Stimulated activated CD8-positive, alpha-beta memory T cell treated with anti-CD3 and anti-CD28 coated beads, Interleukin-7, amount 100 ng/mL, for 4 hours (primary cell): ENCODE measurements at places on chromosomes 16 and 17.

DNA sequence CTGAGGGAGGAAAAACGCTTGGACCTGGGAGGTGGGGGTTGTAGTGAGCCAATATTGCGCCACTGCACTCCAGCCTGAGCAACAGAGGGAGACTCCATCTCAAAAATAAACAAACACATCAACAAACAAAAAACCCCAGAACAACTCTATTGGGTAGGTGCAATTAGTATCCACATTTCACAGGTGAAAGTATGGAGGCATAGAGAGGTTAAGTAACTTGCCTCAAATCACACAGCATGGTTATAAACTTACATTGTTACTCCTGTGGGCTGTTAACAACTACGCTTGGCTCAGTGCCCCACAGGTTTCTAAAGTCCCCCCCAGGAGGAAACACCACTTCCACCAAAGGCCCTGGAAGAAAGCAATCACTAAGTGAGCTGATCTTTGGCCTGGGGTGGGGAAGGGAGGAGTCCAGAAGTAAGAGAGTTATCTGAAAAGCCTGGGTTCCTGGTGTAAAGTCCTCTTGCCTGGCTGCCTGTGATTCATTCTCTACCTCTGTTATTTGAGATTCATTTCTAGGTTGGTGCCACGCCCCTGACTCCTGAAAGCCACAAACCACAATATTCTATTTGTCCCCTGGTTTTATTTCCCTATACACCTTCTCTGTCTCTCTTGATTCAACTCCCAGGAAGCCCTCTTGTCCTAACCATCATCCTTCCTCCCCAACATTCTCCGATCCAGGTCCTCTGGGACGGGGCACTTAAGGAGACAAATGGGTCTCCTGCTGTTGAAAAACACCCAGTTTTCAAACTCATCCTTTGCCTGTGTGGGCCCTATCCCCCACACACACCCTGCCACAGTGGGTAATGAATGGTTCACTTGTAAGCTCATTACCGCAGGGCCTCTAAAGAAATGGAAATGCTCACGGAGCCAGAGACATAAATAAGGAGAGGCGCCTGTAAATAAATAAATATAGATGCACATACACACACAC is 195.4 kb downstream of the XYLT1 start:
- DNase-seq, result no peak

- DNase-seq, result no peak
Measured at GRCh38 chr17:43134774-43135453, 9.8 kb upstream of the BRCA1 start.

GRCh38 chr16:14151256-14152030 is 80.3 kb downstream of the MRTFB start:
- no peak for DNase-seq

DNA sequence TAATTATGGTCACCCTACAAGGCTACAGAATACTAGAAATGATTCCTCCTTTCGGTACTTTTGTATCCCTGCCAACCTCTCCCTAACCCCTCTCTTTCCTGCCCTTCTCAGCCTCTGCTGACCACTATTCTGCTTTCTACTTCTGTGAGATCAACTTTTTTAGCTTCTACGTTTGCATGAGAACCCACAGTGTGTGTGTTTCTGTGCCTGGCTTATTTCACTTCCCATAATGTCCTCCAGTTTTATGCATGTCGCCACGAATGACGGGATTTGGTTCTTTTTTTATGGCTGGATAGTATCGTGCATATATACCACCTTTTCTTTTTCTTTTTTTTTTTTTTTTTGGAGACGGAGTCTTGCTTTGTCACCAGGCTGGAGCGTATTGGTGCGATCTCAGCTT is 92.1 kb downstream of the RAP1GAP2 start:
- no peak for DNase-seq

DNA sequence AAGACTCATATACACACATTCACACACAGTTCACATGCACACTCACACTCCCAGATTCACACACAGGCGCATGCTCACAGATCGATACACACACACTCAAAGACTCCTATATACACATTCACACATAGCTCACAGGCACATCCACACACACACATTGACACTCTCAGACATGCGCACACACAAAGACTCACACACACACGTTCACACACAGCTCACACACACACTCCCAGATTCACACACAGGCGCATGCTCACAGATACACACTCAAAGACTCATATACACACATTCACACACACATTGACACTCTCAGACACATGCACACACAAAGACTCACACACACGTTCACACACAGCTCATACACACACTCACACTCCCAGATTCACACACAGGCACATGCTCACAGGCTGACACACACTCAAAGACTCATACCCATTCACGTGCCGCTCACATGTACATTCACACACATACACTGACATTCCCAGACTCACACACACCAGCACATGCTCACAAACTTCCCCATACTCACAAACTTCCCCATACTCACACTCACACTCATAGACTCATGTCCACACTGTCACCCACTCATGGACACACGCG is 25.6 kb upstream of the KRT17 start:
- DNase-seq, result no peak

DNA sequence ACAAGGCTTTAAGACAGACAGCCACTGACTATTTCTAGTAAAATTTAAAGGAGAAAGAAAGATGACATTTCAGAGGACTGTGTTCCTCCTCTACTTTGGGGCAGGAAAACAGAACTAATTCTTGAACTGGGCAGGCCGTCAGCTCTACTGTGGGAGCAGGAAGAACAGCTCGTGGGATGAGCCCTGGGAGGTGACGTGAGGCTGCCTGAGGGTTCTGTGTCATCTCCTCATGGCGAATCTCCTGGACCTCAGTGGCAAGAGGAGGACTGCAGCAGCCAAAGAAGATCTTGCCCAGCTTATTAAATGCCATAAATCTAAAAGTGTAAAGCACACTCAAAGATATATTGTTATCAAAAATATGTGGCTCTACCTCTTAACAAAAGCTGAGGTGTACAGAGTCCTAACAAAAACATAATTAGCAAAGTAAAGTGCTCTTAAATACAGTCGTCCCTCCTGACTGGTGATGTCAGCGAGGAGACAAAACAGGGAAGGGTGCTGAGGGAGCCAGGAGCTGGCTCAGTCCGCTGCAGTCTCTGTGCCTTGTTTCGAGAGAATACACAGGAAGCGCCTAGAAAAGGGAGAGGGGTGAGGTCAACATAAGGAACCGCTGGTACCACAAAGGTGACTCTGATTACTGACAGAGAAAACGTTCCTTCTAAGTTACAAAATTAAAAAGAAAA is 58.0 kb downstream of the CREBBP start:
- no peak for DNase-seq
